ENCODE measurements at places on chromosomes 7 and 10. TPM values are rescaled to one million over a fixed set of nuclear protein-coding genes. Genes with fewer than 3 reads are reported as not detected.

- peak; percentile 70 for DNase-seq
These were observed 237.8 kb downstream of the ZMYND11 start for GRCh38 chr10:373015-373414.

The CNOT4 gene
- 11.5 TPM for total RNA-seq

- DNase-seq, result no peak
These were observed 22.0 kb downstream of the IMMP2L start for GRCh38 chr7:111540199-111540815.

GRCh38 chr10:62037890-62038608 is 136.6 kb downstream of the ARID5B start:
- DNase-seq, result peak; percentile 91

- no peak for DNase-seq
These were observed 5.5 kb downstream of the ANXA11 start for GRCh38 chr10:80199828-80200227.

- no peak for DNase-seq
These were observed 187.6 kb downstream of the NSUN6 start for GRCh38 chr10:18463673-18464211.

DNA sequence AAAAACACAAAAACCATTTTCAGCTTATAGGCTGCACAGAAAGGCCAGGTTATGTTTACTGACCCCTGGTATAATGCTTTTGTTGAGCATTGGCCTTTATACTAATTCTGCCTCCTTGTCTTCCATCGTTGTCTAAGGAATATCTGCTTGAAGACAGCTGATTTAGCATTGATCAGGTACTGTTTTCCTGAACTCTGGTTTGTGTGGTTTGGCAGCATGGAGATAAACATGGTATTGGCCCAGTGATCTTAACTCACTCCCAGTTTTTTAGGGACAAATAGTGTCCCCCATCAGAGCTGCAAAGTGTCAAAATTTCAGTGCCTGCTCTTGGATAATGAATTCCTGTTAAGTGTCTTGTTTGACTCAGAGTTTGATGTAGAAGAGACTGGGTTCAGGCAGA is 100.8 kb downstream of the SND1 start:
- DNase-seq, result no peak

The TMEM270 gene
- total RNA-seq, result not detected

The CYP2C19 gene
- not detected for total RNA-seq

- DNase-seq, result no peak
These were observed 906 bp upstream of the MMD2 start for GRCh38 chr7:4959893-4960292.

- no peak for DNase-seq
These were observed 115.9 kb downstream of the ADCY1 start for GRCh38 chr7:45689797-45690761.

The OPN4 gene
- total RNA-seq, result not detected

The PTEN gene
- 53.4 TPM for total RNA-seq

DNA sequence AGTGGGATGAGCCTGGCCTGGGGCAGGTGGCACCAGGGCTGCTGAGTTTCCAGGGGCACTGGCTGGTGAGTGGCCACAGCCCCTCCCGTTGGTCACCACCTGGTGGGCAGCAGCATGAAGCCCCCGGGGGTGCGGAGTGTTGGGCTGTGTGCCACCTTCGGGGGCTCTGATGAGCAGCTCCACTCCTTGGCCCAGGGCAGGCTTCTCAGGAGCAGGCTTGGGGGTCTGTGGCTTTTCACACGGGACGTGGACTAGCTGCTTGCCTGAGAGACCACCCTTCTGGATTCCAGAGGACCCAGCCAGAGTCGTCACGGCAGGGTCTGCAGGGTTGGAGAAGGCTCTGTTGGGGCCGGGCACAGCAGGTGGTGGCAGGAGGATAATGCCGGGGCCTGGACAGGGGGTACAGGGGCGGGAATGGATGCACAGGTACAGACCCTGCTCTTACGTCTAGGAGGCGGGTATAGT is 193.1 kb downstream of the ADARB2 start:
- no peak for DNase-seq

DNA sequence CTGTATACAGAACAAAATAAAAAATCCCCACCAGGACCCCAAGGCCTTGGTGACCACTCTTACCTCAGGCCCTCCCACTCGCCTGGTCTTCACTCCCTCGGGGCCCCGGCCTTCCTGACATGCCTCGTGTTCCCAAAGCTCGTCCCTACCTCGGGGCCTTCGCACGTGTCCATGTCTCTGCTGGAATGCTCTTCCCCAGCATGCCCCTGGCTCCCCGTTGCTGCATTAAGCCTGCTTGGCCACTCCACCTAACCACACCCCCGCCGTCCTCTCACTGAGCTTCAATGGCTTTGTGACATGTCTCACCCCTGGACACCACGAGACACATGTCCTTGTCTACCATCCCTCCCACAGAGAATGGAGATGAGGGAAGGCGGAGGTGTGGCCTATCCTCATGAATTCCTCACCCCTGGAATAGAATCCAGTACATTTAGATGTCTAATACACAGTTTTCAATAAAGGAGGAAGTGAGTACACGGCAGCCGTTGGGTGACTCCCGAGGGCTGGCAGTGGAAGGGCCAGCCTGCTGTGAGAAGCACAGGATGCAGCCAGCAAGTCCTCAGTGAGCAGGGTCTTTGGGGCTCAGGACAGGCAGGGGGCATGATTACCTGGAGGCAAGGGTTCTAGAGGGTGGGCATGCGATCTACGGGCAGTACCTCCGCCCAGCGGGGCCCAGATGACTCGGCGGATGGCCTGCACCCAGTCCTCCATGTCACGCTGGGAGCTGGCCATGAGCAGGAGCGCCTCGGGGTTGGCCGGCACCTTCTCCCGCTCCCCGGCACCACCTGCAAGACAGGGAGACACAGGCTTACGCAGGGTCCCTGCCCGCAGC is 125.7 kb downstream of the ARHGAP22 start:
- no peak for DNase-seq

GRCh38 chr10:92239600-92240288 is 51.1 kb downstream of the CPEB3 start:
- DNase-seq, result no peak

- no peak for DNase-seq
These were observed 110.1 kb downstream of the SNX13 start for GRCh38 chr7:17830206-17830605.

The CNPY1 gene
- not detected for total RNA-seq

- DNase-seq, result no peak
These were observed 123.3 kb downstream of the WDFY4 start for GRCh38 chr10:48807791-48808470.

The AGAP4 gene
- total RNA-seq, result 5.8 TPM

DNA sequence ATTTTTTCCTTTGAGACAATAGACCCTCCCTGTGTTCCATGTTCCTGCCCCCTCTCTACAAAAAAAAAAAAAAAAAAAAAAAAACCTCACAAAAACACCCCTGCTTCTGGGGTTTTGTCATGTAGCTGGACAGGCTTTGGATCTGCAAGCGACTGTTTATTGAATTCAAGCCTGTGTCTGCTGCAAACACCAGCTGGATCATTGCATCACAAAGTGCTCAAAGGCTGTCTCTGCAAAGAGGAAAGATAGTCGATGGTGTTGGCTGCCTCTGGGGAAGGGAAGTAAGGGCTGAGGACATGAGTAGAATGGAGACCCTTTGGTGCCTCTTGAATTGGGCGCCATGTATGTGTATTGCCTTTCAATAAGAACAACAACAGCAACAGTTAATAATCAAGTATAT is 471.2 kb downstream of the PLXNA4 start:
- no peak for DNase-seq

- no peak for DNase-seq
These were observed 39.3 kb downstream of the ANTXRL start for GRCh38 chr10:46326066-46326465.

GRCh38 chr10:98815039-98815885 is 368.5 kb upstream of the HPS1 start:
- no peak for DNase-seq

- DNase-seq, result no peak
These were observed 282.3 kb downstream of the SEMA3D start for GRCh38 chr7:84904561-84904960.

GRCh38 chr10:129093641-129094040 is 373.4 kb upstream of the MGMT start:
- no peak for DNase-seq

DNA sequence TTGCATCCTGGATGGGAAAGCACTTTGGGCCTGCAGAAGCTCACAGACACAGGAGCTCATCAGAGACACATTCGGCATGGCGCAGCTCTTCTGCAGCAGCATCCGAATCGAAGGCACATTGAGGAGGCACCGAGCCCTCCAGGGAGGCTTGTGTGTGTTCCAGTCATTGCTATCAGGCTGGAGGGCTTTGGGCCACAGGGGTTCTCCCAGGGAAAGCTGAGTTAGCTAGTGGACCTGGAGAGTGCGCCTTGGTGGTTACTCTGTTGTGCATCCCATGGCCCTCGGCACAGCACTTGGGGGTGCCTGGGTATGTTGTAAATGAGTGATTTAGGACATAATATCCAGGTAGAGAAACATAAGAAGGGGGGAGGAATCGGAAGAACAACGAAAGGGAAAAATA is 388.7 kb upstream of the RNF32 start:
- DNase-seq, result no peak

DNA sequence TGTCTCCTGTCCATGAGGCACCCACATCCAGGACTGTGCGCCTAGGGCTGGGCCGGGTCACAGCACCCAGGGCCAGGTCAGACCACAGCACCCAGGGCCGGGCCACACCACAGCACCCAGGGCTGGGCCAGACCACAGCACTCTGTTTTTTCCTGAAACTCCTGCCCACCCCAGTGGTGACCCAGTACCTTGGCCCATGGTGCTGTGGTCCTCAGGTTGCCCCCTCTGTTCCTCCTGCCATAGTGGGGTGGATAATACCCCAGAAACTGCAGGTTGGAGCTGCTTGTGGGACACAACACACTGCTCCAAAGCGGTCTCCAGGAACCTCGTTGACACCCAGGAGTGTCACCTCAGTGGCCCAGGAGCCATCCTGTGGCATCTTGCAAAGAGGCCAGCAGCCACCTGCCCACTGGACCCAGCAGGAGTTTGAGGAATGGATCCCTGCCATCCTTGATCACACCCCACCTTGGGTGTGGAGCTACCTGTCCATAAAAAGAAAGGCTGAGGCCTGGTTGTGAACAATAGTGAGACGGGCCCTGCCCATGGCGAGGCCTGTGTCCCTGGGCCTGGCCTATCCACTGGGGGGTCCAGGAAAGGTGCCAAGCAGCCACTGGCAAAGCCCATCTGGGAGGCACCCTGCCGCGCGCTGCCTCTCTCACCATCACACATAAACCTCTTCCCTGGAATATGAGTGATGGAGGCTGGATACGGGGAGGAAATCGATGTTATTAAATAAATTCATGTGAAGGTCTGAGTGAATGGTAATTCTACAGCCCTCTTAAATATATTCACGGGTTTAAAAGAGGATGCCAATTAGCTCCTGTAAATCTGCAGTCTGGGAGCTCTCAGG is 89.0 kb downstream of the NKX6-2 start:
- DNase-seq, result no peak

DNA sequence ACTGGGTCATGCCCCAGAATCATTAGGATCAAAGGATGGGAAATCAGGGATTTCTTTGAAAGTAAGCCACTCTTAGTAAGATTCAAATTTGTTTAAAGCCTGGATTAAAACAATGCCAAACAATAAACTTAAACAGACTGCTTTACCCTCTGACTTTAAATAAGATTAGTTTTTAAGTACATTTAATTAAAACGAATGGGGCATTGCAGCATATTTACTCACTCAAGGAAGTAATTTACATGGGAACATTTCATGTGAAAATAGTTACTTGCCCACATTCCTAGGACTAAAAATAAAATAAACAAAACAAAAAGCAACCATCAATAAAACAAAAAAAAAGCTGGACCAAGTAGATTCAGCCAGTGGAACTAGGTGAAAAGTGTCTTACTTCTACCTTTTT is 7.8 kb downstream of the ABLIM1 start:
- DNase-seq, result no peak

The GOLGA7B gene
- not detected for total RNA-seq

DNA sequence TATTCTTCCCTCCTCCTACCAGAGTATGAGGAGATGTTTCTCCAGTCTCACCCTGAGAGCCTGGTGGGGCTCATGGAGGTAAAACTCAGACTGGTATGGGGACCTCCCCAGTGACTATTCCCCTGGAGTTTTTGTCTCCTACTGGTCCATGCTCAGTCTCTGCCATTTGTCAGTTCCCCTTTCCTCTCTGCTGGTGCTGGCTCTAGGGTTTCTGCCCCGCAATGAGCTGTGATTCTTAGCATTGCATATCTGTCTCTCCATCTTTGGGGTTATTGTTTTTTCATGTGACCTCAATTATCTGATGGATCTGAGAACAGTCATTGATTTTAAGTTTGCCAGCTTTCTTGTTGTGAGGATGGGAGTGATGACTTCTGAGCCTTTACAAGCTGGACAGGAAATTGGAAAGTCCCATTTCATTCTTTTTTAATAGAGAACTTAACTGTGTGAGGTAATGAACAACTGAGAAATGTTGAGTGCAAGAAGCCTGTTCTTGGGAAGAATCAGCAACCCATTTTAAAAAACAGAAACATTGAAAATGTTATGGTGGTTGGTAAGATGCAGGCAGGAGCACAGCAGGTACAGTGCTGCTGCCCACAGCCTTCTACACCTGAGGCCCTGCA is 26.9 kb downstream of the NACAD start:
- DNase-seq, result no peak

DNA sequence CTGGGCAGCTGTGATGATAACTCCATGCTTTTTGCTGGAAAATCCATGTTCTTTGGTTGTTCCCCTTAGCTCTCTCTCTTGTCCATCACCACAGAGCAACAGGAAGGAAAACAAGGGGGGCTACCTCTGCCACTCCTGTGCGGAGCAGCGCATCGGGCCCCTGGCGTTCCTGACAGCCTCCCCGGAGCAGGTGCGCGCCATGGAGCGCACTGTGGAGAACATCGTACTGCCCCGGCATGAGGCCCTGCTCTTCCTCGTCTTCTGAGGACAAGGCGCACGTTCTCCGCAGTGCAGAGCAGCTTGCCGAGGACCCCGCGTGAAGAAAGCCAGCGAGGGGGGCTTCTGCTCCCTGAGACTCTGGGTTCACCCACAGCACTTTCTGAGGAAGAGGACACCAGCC is 40.3 kb downstream of the IL15RA start:
- DNase-seq, result no peak

DNA sequence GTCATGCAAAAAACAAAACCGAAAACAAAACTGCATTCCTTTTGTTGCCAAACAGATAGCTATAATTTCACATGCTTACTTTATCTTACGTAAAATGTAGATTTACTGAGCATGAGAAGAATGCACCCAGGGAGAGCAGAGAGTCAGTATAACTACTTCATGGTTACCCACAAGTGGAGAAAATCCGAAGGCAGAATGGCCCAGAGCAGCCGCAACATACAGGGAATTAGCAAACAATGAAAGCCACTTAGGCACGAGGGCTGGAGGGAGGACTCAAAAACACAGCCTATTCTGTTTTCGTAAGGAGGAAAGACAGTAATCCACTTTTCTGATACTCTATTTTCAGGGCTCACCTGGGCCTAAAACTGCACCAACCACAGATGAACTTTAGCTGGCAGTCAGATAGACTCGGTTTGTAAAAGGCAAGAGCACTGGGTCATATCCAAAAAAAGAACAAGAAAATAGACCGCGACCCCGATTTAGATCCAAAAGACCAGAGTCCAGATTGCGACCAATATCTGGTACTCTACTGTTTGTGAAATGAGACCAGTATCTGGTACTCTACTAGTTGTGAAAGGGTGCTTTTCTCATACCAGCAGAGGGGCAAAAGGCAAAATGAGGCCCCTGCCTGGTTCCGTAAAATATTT is 1.3 kb downstream of the ITPRIP start:
- peak; percentile 20 for DNase-seq
